ENCODE measurements at places on chromosomes 6 and 20.

GRCh38 chr6:149050160-149050559 lies 267.4 kb upstream of the TAB2 start:
- no peak for DNase-seq

GRCh38 chr6:142908235-142908634 lies 36.7 kb downstream of the HIVEP2 start:
- DNase-seq: no peak

DNA sequence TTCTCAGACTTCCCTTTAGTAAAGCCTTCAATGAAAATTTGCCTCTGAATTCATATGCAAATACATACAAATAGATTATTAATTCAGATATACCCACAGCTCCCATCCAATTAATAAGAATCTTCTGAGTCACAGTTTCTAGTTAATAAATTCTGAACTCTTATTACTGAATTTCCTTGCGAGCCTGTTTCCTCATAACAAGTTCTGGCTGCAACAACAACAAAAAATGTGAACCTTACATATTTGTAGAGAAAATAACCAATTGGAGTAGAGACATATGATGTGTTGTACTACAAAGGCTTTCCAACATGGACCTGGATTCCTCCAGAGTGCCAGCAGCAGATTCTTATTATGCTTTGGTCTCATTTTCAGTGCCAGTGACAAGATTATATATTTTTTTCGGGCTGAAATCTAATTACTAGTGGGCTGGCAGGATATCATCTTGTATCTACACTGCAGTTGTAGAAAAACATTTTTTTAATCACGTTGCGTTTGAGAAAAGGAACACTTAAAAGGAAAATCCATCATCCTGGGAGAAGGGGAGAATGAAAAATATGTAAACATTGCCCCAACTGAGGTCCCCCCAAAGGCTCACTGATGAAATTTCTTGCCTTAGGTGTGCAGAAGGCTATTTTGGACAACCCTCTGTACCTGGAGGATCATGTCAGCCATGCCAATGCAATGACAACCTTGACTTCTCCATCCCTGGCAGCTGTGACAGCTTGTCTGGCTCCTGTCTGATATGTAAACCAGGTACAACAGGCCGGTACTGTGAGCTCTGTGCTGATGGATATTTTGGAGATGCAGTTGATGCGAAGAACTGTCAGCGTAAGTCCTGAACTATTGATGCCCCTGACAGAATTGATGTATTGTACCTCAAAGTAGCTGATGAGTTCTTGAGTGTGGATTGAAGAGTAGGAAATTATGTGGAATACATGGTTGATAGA lies 404.6 kb downstream of the LAMA2 start:
- no peak for DNase-seq

DNA sequence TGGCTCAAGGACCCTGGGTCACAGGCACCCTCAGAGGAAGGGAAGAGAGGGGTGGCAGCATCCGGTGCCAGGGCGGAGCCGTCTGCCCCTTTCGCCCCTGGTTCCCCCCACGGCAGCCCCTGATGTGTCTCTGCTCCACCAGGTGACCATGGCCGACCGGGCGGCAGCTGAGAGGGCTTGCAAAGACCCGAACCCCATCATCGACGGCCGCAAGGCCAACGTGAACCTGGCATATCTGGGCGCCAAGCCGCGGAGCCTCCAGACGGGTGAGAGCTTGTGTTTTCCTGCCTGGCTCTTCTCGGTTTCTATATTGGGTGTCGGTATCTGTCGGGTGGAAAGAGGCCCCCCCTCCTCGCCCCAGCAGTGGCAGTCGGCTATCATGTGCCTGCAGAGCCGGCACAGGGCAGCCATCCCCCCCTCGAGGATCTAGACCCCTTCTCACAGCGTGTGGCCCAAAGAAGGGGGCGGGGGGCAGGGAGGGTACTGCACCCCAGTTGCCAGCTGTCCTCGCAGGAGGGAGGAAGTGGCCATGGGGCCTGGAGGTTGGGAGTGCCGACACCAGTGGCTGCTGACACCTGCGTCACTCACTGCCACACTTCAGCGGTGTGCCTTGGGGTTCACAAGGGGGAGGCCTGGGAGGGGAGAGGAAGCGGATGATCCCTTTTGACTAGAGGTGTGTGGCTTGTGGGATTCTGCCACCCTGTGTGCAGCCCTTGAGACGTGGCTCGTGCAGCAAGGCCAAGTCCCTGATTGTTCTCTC lies 1.5 kb downstream of the RBM38 start:
- no peak for DNase-seq

DNA sequence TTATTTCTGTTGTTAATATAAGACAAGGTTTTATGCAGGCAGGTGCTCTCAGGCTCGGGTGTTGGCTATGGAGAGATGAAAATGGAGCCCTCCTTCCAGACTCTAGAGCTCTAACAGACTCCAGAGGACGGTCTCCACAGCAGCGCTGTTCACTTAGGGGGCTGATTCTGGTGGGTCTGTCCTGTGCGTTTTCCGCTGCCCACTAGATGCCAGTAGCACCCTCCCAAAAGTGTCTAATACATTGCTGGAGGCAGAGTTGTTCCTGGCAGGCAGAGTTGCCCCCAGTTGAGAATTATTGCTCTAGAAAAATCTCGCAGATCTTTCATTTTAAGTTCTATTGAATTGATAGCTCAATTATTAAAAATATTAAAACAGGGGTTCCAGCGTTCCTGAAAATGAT lies 109.9 kb downstream of the MAP3K4 start:
- no peak for DNase-seq

DNA sequence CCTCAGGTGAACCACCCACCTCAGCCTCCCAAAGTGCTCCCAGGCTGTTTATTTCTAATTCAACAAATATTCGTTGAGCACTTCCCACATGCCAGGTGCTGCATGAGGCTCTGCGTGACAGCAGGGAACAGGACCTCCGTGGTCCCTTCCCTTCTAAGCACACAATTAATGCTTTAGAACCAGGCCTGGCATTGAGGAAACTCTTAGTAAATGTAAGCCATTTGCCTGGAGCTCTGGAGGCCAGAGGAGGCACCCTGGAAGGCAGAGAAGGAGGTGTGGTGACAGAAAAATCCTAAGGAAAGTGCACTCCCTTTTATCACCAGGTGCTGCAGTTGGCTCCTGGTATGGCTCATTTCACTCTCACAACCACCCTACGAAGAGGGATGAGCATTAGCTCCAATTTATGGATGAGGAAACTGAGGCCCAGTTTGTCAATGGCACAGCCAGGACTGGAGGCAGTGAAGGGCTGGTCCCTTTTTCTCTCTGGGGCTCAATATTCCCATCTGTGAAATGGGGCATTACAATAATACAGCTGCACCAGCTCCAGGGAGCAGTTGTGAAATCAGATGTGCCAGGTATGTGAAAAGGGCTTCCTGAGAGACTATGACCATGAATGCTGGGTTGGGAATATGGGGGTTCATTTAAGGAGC lies 8.1 kb upstream of the ID1 start:
- no peak for DNase-seq

DNA sequence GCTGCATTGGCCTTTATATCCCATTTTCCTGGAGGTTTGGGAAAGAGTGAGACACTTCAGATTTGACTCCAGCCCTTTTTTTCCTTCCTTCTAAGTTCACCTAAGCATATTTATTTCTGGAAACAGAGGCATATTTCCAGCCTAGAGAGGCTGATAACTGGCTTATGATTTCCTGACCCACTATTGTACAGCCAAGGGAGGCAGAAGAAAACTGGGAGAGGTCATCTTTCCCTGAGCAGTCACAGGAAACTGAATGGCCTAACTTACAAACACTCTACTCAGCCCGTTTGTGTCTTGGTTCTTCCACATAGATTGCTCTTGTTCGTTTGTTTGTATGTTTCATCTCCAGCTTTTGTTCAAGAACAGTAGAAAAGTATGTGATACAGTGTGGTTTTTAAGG lies 64.2 kb upstream of the LTV1 start:
- no peak for DNase-seq
